Activated naive CD4-positive, alpha-beta T cell (primary cell): ENCODE measurements at places on chromosomes 4 and X.

GRCh38 chr4:152613841-152614721 is 65.7 kb downstream of the TMEM154 start:
- no peak for DNase-seq

DNA sequence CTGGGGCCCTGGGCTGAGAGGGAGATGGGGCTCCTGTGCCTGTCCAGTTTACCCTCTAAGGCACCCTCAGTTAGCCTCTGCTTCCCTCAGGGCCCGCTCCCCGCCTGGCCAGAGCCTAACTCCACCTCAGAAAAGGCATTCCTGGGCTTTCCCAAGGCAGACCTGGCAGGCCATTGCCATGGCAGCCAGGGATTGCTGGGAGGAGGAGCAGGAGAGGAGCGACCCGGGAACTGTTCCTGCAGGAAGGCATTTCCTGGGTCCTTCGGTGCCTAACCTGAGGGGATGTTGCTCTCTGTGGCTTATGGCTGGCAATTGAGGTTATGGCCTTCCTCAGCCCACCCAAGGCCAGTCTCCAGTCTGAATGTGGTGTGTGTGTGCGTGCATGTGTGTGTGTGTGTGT is 131.3 kb downstream of the PJA1 start:
- DNase-seq, result no peak

- no peak for DNase-seq
These were observed 942.7 kb upstream of the NDST4 start for GRCh38 chr4:116055857-116056827.

GRCh38 chr4:167903291-167903721 is 189.0 kb upstream of the ANXA10 start:
- DNase-seq, result no peak

GRCh38 chr4:139656614-139657486 is 8.8 kb upstream of the MGST2 start:
- no peak for DNase-seq

GRCh38 chr4:94653984-94654609 is 103.7 kb upstream of the BMPR1B start:
- no peak for DNase-seq

DNA sequence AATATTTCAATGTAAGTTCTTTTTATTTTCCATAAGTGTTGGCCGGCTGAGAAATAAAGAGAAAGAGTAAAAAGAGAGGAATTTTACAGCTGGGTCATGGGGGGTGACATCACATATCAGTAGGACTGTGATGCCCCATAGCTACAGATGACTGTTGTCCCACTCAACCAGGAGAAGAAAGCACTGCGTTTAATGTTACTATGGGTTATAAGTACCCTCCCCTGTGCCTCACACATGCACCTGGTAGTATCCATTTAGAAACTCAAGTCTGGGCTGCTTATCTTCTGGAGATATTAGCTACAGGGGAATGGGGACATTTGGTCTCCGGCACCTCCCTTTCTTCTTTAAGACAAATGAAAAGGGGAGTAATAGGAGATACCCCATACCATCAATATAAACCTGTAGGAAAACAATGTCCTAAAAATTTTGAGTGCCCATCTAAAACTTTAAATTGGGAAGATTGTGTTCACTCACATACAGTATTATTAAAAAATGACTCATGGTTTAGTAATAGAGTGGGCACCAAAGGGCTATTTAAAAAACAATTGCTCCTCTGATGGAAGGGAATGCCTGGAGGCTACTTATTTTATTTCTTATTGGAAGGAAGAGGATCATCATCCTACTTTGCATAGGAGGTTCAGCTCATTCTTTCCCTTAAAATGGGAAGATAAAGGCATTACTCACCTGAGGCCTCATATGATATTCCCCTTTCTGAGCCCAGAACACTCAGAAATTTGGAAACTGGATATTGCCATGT is 18.2 kb downstream of the UGT2B11 start:
- no peak for DNase-seq

DNA sequence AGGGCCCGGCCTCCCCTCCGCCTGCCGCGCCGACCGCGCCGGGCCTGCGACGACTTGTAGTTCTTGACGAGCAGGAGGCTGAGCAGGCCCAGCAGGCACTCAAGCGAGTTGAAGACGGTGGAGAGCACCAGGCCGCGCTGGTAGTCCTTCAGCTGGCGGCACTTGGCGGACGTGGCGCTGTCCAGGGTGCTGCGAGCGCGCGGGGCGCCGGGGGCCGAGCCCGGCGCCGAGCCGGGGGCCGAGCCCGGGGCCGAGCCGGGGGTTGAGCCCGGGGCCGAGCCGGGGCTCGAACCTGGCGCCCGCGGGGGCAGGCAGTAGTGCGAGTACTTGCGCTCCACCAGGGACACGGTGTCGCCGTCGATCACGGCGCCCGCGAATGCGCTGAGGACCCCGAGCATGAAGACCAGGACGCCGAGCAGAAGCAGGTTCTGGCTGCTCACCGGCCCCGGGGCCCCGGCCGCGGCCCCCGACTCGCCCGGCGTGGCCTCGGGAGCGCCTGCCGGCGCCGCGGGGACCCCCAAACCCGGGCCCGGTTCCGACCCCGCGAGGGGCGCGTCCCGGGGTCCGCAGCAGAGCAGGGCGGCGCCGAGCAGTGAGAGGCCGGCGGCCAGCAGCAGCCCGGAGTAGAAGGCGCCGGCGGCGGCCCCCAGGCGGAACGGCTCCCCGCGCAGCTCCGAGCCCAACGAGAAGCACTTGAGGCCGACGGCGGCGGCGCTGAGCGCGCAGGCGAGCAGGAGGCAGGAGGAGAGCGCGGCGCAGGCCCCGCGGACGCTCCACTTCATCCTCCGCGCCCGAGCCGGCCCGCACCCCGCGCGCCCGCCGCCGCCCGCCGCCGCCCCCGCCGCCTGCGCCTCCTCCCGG is 584 bp downstream of the TMEM271 start:
- DNase-seq, result no peak

GRCh38 chr4:169975838-169976796 is 50.1 kb downstream of the MFAP3L start:
- DNase-seq, result no peak

DNA sequence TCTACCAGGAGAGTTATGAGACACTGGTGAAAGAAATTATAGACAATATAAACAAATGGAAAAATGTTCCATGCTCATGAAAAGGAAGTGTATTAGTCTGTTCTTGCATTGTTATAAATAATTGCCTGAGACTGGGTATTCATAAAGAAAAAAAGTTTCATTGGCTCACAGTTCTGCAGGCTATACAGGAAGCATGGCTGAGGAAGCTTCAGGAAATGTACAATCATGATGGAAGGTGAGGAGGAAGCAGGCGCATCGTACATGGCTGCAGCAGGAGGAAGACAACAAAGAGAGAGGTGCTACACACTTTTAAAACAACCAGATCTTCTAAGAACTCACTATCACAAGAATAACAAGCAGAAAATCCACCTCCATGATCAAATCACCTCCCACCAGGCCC is 184.3 kb downstream of the NPNT start:
- no peak for DNase-seq

DNA sequence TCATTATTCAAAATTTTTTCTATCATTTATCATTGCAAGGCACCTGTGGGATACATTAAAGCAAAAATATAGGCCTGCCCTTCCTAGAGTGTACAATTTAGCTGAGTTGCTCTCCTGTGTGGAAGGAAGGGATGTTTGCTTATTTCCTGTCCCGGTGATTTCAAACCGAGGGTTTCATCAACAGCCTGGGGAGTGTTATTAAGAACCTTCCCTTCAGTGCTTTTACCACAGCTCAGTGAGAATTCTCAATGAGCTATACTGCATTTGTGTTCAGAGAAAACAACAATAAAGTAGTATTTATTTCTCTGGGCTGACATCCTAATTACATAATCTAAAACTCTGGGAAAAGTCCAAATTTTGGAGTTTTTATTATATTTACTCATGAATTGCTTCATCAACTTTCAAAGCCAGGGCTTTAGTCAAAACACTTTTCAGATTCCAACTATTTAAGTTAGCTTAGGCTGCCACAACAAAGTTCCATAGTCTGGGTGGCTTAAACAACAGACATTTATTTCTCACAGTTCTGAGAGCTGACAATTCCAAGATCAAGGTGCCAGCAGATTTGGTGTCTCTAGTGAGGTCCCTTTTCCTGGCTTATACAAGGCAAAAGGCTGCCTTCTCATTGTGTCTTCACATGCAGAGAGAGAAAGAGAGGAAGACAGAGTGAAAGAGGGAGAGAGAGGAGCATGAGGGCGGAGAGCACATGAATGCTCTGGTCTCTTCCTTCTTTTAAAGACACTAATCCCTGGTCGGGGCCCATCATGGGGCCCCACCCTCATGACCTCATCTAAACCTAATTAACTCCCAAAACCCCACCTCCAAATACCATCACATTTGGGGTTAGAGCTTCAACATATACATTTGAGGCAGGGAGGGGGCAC is 62.6 kb downstream of the MMRN1 start:
- DNase-seq, result no peak

DNA sequence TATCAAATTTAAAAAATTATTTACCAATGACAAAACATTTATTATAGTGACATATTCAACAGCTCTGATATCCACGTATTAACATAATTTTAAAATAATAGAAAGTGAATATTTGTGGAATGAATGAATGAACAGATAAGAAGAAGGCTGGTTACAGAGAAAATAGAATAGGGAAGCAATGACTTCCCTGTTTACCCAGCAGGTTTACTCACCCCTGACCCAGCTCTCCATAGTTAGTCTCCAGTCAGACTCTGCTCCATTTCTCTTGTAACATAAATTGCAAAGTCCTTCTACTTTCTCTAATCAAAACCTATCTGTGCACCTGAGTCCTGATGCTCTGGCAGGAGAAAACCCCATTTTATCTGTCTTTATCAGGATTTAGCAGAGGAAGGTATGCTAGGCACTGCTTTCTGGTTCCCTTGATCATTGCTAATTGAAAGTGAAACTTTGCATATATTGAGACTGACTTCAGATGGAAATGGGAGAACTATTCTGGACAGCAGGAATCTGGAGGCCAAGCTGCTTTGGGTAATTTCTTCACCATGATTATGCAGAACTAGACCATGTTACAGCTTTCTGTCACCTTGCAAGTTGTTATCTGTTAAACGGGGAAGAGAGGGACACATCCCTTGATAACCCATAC is 363.0 kb downstream of the FAT4 start:
- DNase-seq, result no peak

DNA sequence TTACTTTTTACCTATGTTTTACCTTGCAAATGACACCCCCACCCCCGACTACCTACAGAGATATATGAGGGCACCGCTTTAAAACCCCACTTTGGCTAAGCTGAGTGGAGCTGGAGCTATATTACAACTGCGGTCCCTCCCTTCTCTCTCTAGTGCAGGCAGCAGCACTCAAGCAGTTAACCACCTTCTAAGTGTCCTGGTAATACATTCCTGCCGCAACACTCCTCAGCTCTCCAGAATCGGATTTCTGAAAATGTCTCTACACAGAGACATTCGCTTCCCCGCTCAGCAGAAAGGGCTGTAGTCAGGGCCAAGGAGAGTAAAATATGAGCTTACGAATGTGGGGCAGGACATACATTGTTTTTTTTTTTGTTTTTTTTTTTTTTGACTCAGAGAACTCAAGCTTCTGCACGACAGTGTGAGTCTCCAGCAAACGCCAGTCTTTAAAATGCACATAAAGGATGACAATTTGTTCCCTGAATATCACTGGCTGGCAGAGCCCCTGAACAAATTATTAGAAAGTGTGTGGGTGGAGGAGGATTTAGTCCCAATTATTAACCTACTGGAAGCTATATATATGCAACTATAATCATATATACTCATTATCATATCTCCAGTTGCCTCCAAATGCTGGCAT is 287.0 kb upstream of the TET2 start:
- no peak for DNase-seq

DNA sequence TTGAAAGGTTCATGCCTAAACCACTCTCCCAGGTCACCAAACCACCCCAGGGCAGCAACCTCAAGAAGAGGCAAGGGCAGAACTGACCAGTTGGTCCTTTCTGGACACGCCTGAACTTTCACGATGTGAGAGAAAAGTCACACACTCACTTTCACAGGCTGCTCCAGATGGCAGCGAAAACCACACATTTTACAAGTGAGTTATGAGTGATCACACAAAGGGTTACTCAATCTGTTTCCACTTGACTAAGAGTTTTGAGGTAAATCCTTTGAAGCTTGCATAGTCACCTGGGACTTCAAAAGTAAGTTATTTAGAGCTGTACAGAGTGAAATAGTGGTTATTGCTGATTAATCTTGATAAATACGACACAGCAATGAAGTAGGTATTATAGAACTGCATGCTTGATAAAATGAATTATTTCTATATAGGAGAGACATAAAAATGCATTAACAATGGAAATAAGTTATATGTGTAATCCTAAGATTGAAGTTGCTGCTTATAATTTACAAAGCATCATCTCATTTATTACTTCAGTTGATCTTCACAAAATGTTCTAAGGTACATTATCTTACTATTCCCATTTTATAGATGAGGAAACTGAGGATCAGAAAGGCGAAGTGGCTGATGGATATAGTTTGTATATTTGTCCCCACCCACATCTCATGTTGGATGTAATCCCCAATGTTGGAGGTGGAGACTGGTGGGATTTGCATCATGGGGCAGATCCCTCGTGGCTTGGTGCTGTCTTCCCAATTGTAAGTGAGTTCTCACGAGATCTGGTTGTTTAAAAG is 103.0 kb upstream of the KLF3 start:
- DNase-seq, result no peak

DNA sequence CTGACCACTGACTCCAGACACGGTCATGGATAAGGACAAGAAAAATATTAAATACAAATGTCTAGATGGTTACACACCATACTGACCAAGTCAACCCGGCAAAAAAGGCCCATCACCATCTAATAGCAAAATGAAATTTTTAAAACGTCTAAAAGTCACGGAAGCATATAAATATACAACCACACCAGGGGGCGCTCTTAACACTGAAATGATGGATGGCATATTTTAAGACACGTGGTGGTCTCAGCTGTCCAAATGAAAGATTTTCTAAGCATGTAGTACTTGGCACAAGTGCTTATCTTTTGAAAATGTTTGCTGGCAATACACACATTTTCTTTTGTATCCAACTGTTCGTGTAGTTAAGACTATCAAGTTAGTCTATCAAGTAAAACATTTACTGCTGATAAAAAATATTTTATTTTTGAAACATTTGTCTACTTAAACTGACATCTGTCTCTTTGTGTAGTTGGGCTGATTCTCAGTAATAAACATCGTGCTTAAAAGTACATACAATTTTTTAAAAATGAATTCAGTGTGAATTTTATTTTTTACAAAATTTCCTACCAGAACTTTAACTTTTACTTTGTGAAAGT is 64.6 kb downstream of the COX7B2 start:
- no peak for DNase-seq

GRCh38 chrX:153371256-153371655 is 29.9 kb downstream of the PNMA6E start:
- DNase-seq, result no peak

DNA sequence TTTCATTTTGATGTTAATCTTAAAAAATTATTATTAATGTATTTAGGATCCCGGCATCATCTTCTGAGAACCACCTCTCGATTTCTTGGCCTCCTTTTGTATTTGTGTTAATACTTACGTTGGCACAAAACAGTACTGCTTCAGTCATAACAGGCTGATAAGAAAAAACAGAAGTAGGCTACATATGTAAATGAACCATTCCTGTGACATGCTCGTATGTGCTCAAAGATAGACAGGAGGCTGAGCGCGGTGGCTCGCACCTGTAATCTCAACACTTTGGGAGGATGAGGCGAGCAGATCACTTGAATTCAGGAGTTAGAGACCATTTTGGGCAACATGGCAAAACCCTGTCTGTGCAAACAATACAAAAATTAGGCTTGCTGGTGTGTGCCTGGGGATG is 109.4 kb upstream of the H2AZ1 start:
- no peak for DNase-seq
